Stimulated activated CD8-positive, alpha-beta memory T cell treated with anti-CD3 and anti-CD28 coated beads, Interleukin-12 subunit alpha, Interleukin-12 subunit beta, amount 100 ng/mL, for 4 hours (primary cell): ENCODE measurements at places on chromosomes 5 and 9.

DNA sequence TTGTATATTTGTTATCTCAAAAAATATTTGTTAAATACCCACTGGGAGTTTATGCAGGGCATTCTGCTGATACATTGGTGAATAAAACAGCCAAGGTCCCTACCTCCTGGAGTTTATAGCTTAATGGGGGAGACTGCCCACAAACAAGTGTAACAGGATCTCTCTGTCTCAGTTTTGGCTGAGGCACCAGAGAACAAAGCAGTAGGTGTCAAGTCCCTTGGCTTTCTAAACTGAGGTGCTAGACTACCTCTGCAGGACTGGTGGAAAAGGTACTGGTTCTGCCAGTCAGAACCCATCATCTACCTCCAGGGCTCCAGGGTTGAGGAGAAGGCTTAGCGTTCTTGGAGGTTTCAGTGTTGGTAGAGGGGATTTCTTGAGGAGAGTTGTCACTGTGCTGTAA lies 188.4 kb upstream of the ELL2 start:
- DNase-seq, result no peak

DNA sequence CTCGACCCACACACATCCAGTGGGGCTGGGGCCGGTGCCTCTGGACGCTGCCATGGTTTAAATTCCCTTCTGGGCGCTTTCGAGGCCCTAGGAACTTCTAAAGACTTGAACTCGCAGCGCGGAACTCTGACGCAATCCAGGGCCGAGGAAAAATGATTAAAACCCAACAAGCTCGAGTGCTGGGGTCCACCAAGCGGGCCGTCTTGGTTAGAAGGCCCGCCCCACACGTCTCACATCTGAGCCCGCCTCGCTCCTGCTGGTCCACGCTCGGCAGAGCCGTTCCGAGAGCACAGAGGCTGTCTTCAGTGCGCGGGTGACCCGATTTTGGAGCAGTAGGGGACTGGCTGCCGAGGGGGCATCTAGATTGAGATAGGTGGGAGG lies 1.5 kb downstream of the CRHBP start:
- DNase-seq, result no peak

DNA sequence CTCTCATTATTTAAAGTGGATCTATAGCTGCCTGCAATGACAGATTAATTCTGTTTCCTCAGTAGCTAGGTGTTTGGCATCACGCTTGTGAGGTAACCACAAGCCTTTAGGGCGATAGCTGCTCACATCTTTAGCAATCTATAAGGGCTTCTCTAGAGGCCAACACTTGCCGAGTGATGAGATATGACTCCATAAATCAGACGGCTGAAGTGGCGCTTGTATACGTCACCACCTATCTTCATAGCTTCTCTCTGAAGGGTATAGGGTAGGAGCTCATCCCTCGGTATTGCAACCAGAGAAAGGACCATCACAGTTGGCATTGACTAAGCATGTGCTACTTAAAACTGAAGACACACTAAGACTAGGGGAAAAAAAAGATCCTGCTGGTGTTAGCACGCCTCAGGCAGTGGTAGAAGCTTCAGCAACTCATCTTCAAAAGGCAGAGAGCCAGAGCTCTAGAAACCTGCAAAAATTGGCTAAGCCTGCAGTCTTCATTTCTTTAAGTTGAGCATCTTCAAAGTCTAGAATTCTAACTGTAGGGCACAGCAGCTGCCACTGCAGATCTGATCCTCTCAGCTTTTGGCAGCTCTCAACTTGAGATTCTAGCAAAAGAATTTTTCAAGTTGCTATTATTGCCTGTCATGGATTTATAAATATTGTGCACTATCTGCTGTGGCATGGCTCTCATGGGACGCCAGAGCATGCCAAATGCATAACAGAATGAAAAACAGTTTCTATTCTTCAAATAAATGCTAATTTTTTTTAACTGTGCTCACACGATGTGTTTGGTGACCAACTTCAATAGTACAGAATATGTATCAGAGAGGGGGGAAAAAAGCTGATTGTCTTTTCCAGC lies 37.5 kb downstream of the PSMB7 start:
- no peak for DNase-seq

- DNase-seq, result no peak
Observed at GRCh38 chr9:33222031-33222430, 17.9 kb upstream of the SPINK4 start.
